ENCODE measurements at places on chromosomes 1 and 21. TPM values are rescaled to one million over a fixed set of nuclear protein-coding genes. Genes with fewer than 3 reads are reported as not detected.

IFNAR1 gene
- total RNA-seq = 24.7 TPM

CFAP45 gene
- total RNA-seq = 0.92 TPM

RNU1-3 gene
- total RNA-seq = 2,907 TPM

LEMD1 gene
- total RNA-seq = 1.1 TPM

TSPEAR gene
- total RNA-seq = not detected

KIF14 gene
- 16.2 TPM for total RNA-seq

C1QA gene
- total RNA-seq = 2.8 TPM

KCNJ15 gene
- total RNA-seq = 1.1 TPM

USP21 gene
- 66.0 TPM for total RNA-seq

DNA sequence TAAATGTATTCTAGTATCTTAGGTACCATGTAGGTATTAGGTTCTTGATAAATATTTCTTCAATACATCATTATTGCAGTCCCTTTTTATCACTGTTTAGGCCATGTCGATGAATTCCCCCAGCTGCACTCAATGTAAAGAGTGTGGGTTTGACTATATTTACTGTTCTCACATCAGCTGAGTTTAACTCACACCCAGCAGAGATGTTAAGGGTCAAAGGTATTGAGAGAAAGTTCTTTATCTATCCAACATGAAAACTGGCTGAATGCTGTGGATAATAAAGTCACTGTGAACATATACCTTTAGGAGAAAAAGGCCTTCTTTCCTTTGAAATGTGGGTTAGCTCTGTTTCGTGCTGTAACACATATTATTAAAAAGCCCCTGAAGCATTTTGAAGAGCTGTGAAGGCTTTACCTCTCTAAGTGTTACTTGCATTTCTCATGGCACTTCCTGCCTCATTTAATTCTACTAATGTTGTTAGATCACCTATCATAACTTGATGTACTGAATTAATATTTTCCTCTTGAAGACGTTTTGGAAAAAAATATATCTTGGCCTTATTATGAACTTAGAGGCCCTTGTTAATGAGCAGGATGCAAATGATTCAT lies 19.1 kb upstream of the LYST start:
- no peaks in the 10 kb centered on the region for H3K27me3 ChIP-seq
- DNase-seq = no peak
- H3K4me3 ChIP-seq = no peak overlapping the region

GRCh38 chr1:9909234-9910046 lies 629 bp downstream of the CTNNBIP1 start:
- H3K36me3 ChIP-seq = no peaks in the 10 kb centered on the region
- H3K4me3 ChIP-seq = peak overlapping the region; percentile 74
- peaks cover 15% of the 10 kb centered on the region for H3K4me1 ChIP-seq
- no peak for DNase-seq

- H3K27ac ChIP-seq = no peak overlapping the region
- no peak overlapping the region for H3K4me3 ChIP-seq
- no peak for DNase-seq
- no peaks in the 10 kb centered on the region for H3K4me1 ChIP-seq
- no peaks in the 10 kb centered on the region for H3K36me3 ChIP-seq
- no peaks in the 10 kb centered on the region for H3K27me3 ChIP-seq
Measured at GRCh38 chr1:229950908-229951307, 116.1 kb upstream of the GALNT2 start.

- no peaks in the 10 kb centered on the region for H3K4me1 ChIP-seq
- H3K36me3 ChIP-seq = no peaks in the 10 kb centered on the region
- no peaks in the 10 kb centered on the region for H3K27me3 ChIP-seq
- H3K27ac ChIP-seq = no peak overlapping the region
Measured at GRCh38 chr1:75836528-75837100, 39.9 kb downstream of the MSH4 start.

DNA sequence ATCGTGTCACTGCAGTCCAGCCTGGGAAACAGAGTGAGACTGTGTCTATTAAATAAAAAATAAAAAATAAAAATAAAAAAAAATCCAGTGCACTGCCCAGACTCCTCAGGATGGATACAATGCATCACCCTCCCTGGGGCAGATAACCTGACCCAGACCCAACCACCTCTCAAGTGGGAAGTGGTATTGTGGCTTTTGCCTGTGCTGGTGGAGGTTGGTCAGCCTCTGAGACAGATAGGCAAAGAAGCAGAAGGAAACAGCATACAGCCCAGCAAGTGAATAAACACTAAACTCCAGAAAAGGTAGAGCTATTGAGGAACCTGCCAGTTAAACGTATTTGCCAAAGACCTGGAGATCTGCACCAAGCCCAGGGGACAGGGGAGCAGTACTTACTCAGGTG lies 22.0 kb downstream of the HHIPL2 start:
- no peak for DNase-seq
- no peaks in the 10 kb centered on the region for H3K27me3 ChIP-seq
- H3K4me1 ChIP-seq = no peaks in the 10 kb centered on the region
- no peak overlapping the region for H3K27ac ChIP-seq
- no peak overlapping the region for H3K4me3 ChIP-seq
- no peaks in the 10 kb centered on the region for H3K36me3 ChIP-seq

GRCh38 chr1:29497395-29498125 lies 261.2 kb downstream of the PTPRU start:
- no peaks in the 10 kb centered on the region for H3K27me3 ChIP-seq
- no peak overlapping the region for H3K27ac ChIP-seq
- DNase-seq = no peak
- H3K4me1 ChIP-seq = no peaks in the 10 kb centered on the region
- no peak overlapping the region for H3K4me3 ChIP-seq
- no peaks in the 10 kb centered on the region for H3K36me3 ChIP-seq

DNA sequence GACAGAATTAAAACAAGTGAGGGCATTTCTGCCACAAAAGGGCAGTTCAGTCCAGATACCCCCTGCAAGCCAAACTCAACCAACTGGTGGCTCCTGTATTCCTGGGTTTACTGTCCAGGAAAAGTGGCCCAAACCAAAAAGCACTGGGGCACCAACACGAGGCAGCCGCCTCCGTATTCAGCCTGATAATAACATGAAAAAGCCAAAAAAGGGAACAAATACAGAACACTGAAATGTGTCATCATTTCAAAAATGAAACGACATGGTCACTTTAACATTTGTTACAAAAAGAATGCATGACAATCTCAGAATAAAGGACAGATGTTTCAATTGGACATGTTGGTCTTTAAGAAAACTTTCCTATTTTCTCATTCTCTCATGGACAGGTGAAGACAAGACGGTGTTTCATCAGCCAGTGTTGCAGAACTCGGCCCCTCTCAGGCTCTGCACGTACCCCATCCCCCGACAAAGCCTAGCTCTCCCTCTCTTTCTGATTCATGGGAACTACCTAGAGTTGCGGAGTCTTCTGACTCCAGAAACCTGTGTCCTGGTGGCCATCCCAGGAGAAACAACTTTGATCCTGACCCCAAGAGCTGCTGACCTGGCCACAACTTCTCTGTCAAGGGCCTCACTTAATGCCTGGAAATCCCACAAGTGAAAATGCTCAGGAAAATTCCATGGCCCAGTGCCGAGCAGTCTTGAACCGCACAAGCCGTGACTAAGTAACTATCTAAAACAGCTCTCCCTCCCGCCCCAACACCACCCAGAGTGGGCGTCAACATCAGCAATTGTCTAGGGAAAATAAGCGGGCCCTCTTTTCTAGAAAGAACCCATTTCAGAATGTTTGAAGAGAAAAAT lies 27.1 kb downstream of the ZBTB17 start:
- H3K4me1 ChIP-seq = peaks cover 31% of the 10 kb centered on the region
- no peak for DNase-seq
- H3K36me3 ChIP-seq = peaks cover 14% of the 10 kb centered on the region
- peak overlapping the region; percentile 47 for H3K4me3 ChIP-seq
- H3K27me3 ChIP-seq = no peaks in the 10 kb centered on the region

- no peaks in the 10 kb centered on the region for H3K27me3 ChIP-seq
- DNase-seq = peak; percentile 20
- H3K4me1 ChIP-seq = no peaks in the 10 kb centered on the region
- H3K36me3 ChIP-seq = no peaks in the 10 kb centered on the region
- H3K4me3 ChIP-seq = no peak overlapping the region
- no peak overlapping the region for H3K27ac ChIP-seq
Measured at GRCh38 chr1:84122780-84123382, 21.2 kb upstream of the PRKACB start.

GRCh38 chr1:111204201-111204982 lies 3.9 kb upstream of the DENND2D start:
- peaks cover 32% of the 10 kb centered on the region for H3K4me1 ChIP-seq
- H3K4me3 ChIP-seq = peak overlapping the region; percentile 84
- H3K27ac ChIP-seq = peak overlapping the region; percentile 90
- no peaks in the 10 kb centered on the region for H3K27me3 ChIP-seq

GRCh38 chr1:25174730-25175612 lies 57.3 kb downstream of the SYF2 start:
- H3K4me1 ChIP-seq = no peaks in the 10 kb centered on the region
- H3K4me3 ChIP-seq = no peak overlapping the region
- no peaks in the 10 kb centered on the region for H3K27me3 ChIP-seq
- H3K27ac ChIP-seq = no peak overlapping the region
- H3K36me3 ChIP-seq = no peaks in the 10 kb centered on the region

DNA sequence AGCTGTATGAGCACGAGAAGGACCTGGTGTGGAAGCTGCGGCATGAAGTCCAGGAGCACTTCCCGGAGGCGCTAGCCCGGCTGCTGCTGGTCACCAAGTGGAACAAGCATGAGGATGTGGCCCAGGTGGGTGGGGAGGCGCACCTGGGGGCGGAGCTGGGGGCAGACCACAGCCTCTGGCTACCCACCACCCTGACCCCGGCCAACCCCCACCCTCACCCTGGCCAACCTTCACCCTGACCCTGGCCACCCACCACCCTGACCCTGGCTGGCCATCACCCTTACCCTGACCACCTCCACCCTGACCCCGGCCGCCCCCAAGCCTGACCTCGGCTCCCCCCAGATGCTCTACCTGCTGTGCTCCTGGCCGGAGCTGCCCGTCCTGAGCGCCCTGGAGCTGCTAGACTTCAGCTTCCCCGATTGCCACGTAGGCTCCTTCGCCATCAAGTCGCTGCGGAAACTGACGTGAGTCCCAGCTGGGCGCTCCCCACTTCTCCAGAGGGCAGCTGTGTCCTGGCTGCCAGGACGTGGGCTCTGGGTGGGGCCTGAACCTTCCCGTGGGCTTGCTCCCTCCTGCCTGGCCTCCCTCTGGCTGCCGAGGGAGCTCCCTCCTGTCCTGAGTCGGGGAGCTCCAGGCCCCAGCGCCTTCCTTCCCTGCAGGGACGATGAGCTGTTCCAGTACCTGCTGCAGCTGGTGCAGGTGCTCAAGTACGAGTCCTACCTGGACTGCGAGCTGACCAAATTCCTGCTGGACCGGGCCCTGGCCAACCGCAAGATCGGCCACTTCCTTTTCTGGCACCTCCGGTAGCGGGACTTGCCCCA lies 69.5 kb downstream of the PIK3CD start:
- H3K27ac ChIP-seq = peak overlapping the region; percentile 65
- H3K4me3 ChIP-seq = no peak overlapping the region
- H3K27me3 ChIP-seq = no peaks in the 10 kb centered on the region
- no peak for DNase-seq

DNA sequence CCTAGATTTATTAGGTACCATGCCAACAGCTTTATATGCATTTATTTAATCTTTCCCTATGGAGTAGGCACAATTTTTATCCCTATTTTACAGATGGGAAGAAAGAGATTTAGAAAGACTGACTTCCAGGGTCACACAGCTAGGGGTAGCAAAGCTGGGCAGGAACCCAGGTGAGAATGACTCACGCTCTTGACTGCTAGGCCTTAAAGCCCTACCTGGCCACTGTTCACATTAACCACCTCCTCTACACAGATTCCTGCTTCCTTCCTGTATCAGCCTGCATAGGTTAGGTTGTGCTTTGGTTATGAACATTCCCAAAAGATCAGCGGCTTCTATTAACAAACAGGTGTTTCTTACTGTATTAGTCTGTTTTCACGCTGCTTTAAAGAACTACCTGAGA lies 53.2 kb downstream of the DNAJC6 start:
- no peak overlapping the region for H3K27ac ChIP-seq
- H3K36me3 ChIP-seq = no peaks in the 10 kb centered on the region
- no peaks in the 10 kb centered on the region for H3K27me3 ChIP-seq
- no peaks in the 10 kb centered on the region for H3K4me1 ChIP-seq
- H3K4me3 ChIP-seq = no peak overlapping the region
- DNase-seq = no peak

DNA sequence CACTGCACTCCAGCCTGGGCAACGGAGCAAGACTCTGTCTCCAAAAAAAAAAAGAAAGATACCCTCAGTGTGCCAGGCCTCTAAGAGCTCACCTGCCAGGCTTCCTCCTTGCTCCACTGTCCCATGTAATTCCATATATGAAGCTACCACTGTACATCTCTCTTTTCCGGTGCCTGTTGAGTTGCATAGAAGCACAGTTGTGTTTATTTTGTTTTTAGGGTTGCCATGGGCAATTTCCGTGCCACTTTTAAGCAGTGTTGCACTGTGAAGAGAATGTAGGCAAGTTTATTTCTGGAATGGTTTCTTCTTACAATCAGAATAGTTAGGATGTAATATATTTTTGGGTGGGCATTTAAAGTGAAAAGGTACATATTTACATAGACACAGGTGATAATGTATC lies 23.3 kb downstream of the MR1 start:
- H3K4me3 ChIP-seq = no peak overlapping the region
- H3K4me1 ChIP-seq = peaks cover 4% of the 10 kb centered on the region
- H3K36me3 ChIP-seq = no peaks in the 10 kb centered on the region
- H3K27ac ChIP-seq = no peak overlapping the region
- DNase-seq = no peak

DNA sequence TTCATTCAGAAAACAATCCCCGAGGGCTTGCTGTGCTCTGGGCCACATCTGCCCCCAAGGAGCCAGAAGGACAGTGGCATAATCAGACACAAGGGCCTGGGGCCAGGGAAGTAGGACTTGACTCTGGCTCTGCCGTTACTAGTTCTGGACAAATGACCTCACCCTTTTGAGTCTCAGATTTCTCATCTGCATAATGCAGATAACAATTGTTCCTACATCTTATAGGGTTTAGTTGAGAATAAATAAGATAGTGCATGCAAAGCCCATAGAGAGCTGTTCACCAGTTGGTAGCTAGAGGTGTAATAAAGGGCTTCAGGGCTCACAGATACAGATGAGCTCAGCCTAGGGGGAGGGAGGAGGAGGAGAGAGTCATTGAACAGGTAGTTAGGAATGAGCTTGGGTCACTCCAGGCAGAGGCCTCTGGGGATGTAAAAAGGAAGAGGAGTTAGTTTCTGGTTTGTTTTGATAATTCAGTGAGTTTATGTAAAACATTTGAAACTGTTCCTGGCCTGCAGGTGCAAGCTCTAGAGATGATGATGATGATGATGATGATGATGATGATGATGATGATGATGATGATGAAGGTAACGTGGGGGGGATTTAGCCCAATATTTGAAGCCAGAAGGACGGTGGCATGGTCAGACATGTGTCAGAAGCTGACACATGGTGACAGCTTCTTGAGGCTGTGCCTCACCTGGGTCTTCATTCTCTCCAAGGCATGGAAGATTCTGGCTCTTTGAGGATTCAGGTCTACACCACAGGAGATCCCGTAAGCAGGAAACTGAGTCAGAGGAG lies 858 bp downstream of the LACTBL1 start:
- no peaks in the 10 kb centered on the region for H3K36me3 ChIP-seq
- no peaks in the 10 kb centered on the region for H3K4me1 ChIP-seq
- no peaks in the 10 kb centered on the region for H3K27me3 ChIP-seq
- DNase-seq = no peak
- H3K4me3 ChIP-seq = no peak overlapping the region
- no peak overlapping the region for H3K27ac ChIP-seq
